Globus pallidus (tissue), 1 donor: ENCODE measurements at places on chromosomes 5 and 9.

GRCh38 chr5:65327582-65327981 is 154.1 kb downstream of the ADAMTS6 start:
- DNase-seq: no peak

DNA sequence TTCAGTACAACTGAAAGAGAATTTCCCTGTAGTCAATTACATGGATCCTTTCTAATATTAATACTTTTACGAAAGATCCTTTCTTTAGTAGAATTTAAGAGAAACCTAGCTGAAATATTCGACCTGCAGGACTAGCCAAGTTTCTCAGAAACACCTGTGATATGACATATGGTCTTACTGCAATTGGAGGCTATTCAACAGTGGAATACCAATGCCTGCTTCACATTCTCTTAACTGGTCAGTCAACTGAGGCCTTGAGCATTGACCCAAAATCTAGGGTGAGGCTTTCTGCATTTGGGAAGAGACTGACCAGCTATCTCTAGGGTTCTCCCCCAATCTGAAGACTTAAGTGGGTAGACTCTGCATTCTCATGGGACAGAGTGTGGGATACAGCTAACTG is 12.3 kb downstream of the UBE2QL1 start:
- no peak for DNase-seq

GRCh38 chr9:115126404-115126803 is 8.4 kb upstream of the TNC start:
- no peak for DNase-seq

DNA sequence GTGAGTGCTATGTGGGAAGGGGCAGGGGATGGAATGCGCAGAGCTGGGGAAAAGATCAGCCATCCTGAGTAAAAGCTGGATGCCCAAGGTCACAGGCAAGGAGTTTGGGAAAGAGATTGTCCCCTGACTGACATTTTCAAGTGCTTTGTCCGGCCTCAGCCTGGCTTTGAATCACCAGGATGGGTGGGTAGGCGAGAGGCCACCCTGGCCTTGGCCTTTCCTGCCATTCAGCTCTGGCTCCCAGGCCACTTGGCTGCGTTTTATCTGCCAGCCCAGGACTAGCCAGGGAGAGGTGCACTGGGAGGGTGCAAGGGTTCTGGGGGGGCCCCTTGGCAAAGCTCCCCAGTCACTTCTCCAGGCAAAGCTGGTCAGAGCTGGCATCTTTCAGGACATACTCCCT is 37.4 kb upstream of the SYNPO start:
- DNase-seq: no peak
